ENCODE measurements at places on chromosomes 5 and 9. TPM values are rescaled to one million over a fixed set of nuclear protein-coding genes. Genes with fewer than 3 reads are reported as not detected.

FASTKD3 gene
- total RNA-seq = 4.9 TPM

ERP44 gene
- 7.5 TPM for total RNA-seq

TCF7 gene
- total RNA-seq = 0.24 TPM

SLC34A1 gene
- total RNA-seq = 0.43 TPM

BSPRY gene
- 6.5 TPM for total RNA-seq

All from tracheal epithelial cell (primary cell).